ELF-1 (cell line): ENCODE measurements at places on chromosomes 7 and 10.

DNA sequence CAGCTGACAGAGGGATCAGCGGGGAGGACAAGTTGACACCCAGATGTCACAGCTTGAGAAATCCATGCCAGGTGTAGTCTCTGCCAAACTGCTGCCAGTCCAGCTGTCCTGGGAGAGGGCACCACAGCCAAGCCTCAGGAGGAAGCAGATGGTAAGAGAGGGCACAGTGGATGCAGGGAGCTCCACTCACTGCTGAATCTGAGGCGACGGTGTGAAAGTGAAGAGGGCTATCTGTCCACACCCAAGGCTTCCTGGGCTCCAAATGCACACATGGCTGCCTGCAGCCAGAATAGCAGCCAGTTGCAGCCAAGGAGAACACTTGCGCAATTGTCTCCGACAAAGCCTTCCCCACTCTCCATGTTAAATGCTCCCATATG, 502.4 kb downstream of the GRID1 start:
- DNase-seq, result no peak

GRCh38 chr7:99782012-99782953, 1.7 kb downstream of the CYP3A4 start:
- DNase-seq, result no peak

- DNase-seq, result no peak
Measured at GRCh38 chr7:125412890-125413665, 483.5 kb upstream of the POT1 start.

- no peak for DNase-seq
Measured at GRCh38 chr7:77831481-77831880, 32.9 kb downstream of the PHTF2 start.

GRCh38 chr10:34341473-34341872, 473.6 kb downstream of the PARD3 start:
- DNase-seq, result no peak

DNA sequence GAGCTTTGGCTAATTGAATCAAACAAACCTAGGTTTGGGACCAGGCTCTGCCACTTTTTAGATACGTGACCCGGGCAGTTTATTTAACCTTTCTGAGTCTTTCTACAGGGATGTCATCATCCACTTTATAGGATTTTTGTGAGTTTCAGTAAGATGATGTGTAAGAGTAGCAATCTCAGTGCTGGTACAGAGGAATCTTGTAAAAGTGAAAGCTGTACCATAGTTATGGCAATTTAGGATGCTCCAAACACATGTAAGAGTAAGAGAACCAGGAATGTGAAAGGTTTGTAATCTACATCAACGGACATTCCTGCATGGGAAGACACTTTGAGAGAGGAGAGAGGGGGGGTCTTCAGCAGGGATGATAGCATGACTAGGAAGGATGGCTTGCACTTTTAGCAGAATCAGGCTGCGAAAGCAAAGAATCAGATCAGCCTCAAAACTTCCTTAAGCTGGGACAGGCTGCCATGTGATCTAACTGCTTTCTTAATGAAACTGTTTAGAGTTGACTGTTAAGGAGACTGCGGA, 968 bp downstream of the NOLC1 start:
- DNase-seq, result no peak
